Panc1 (cell line): ENCODE measurements at places on chromosomes 11 and 22.

GRCh38 chr22:49363526-49364230 lies 464.0 kb downstream of the BRD1 start:
- no peak for DNase-seq

DNA sequence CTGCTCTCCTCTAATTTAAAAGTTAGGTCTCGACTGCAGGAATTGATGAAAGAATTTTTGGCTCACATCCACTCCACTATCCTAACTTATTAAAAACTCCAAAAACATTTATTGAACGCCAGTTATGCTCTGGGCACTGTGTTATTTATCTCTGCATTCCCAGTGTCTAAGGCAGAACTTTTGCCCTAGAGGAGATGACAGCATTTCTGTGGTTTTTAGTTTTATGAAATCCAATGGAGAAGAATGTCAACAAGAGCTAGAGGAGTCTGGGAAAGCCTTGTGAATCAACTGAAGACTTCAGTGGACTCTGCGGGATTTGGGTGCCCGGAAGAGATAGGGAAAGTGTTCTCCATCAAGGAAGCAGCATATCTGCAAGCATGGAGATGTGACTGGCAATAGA lies 217.0 kb upstream of the PGR start:
- no peak for DNase-seq

- no peak for DNase-seq
Observed at GRCh38 chr22:46290843-46291785, 5.6 kb upstream of the GTSE1 start.

GRCh38 chr11:134486704-134487103 lies 74.7 kb upstream of the B3GAT1 start:
- no peak for DNase-seq

DNA sequence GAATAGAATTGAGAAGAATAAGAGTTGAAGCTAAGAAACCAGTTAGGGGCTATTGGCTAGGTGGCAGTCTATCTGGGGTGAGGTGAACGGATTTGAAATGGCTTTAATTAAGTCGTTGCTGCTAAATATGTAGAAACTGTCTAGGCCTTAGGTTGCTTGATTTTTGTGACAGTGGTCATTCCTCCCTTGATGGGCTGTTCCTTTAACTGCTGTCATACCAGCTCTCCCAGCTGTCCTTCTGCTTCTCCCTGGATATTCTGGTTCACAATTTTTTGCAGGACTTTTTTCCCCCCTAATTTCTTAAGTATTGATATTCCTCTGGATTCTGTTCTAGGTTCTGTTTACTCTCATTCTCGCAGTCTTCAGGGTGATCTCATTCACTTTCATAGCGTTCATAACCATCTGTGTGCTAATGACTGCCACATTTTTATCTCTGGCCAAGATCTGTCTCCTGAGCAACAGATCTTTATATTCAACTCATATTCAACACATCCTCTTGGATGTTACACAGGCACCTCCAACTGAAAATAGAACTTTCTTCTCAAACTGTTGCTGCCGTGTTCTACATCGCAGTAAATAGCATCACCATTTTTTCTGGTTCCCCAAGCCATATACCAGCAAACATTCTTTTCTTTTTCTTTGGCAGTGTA lies 134.1 kb downstream of the UVRAG start:
- no peak for DNase-seq

DNA sequence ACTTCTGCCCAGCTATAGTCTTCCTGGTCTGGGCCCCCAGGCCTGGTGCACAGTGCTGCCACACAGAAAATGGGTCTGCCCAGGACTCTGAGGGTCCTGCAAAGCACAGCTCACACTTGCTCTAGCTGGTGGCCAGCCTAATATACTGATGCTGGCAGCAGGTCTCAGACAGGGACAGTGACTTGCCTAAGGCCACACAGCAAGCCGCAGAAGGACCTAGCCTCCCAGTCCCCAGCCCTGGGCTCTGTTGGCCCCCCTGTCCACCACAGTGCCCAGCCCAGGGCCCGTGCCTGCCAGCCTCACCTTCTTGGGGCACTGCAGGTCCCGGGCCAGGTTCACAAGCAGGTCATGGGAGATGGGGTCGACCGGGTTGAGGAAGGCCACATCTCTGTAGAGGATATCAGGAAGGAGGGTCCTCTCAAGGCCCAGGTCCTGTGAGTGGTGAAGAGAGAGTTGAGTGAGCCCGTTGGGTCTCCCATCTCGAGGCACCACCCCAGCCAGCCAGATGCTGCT lies 3.3 kb downstream of the LRRC75B start:
- DNase-seq: no peak

- DNase-seq: no peak
Observed at GRCh38 chr22:19061471-19062138, 60.6 kb downstream of the DGCR2 start.

GRCh38 chr11:74403607-74404321 lies 5.5 kb upstream of the PGM2L1 start:
- DNase-seq: no peak

- DNase-seq: no peak
Observed at GRCh38 chr11:57496109-57496820, 19.2 kb downstream of the SLC43A1 start.

GRCh38 chr22:42842658-42843370 lies 14.3 kb downstream of the ARFGAP3 start:
- no peak for DNase-seq

DNA sequence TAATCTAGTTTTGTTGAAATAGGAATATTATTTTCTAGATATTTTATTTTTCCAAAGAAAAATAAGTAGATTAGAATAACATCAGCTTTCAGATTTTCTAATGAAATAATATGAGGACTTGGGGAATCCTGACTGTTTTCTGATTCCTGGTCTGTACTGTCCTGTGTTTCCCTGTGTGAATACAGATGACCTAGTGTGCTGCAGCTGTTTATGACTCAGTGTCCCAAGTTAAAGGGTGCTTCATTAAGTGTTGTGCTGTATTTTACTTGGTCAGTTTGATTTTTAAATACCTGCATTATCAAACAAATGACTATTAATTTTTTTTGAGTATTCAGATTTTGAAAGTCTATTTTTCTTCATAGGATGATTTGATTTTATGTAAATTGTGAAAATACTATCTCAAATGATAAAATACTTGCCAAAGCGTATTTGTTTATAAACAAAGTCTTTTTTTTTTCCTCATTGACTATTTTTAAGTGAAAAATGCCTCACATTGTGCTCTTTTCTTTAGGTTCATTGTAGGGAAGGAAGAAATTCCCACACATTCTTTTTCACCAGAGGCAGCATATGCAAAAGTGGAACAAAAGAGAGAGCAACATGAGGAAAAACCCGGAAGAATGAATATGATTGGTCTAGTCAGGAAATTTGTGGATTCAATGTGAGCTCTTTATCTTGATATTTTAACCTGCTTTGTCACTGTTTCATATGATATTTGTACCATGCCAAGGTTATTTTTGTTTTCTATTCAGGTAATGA lies 264.2 kb downstream of the TMEM135 start:
- DNase-seq: no peak
